ENCODE measurements at places on chromosomes 7 and 10.

- DNase-seq: no peak
Measured at GRCh38 chr10:64306729-64307327, 785.6 kb downstream of the REEP3 start.

DNA sequence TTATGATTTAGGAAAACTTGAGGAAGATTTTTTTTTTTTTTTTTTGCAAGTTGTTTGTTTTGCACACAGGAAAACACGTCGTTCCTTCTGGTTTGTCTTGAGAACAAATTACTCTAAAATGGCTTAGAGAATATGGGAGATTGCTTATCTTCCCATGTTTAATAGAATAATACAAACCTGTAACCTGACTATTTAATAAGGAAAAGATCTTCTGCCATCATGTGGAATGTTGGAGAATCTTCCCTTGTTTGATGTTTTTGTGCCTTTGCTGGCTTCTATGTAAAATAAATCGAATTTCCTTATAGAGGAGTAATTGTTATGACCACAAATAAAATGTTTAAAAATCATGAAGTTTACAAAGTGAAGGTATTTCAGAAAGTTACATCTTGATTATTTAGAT lies 818.8 kb downstream of the GATA3 start:
- DNase-seq: no peak

GRCh38 chr7:47581804-47582763 lies at the start of gene TNS3:
Gene TNS3, minus strand, starts transcription at chr7:47582111. Its CDS starts 142,475 bp downstream, at chr7:47439636.
- no peak for DNase-seq

DNA sequence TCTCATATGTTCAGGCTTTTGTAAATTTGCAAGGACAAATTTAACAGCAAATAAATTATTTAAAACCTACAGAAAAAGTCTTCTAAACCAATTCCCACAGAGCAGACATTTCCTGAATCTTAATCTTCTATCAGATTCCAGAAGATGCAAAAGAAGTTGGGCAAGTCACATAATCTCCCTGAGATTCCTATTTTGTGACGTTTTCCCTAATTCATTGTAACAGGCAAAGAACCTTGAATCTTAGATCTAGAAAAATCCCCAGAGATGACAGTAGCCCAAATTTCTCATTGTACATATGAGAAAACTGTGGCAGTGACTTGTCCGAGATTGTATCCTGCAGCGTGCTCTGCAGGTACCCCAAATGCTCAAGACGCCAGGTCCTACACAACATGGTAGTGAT lies 4.9 kb downstream of the ITPRID1 start:
- DNase-seq: no peak

- DNase-seq: no peak
Measured at GRCh38 chr7:70060298-70061068, 462.2 kb downstream of the AUTS2 start.

DNA sequence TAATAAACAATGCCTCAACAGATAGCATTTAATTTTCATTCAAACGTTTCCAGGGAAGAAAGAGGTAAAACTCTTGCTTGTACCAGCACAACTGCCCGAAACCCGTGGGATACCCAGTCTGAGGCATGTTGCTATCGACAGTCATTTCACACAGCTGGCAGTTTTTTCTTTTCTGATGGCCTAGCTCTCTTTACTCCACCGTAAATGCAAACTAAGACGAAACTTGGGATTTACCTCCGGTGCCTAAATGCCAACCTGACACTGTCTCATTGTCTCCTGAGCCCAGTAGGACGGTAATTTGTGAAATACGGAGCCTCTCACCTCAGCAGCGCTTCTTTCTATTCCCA lies 143.5 kb downstream of the PRPF18 start:
- no peak for DNase-seq

DNA sequence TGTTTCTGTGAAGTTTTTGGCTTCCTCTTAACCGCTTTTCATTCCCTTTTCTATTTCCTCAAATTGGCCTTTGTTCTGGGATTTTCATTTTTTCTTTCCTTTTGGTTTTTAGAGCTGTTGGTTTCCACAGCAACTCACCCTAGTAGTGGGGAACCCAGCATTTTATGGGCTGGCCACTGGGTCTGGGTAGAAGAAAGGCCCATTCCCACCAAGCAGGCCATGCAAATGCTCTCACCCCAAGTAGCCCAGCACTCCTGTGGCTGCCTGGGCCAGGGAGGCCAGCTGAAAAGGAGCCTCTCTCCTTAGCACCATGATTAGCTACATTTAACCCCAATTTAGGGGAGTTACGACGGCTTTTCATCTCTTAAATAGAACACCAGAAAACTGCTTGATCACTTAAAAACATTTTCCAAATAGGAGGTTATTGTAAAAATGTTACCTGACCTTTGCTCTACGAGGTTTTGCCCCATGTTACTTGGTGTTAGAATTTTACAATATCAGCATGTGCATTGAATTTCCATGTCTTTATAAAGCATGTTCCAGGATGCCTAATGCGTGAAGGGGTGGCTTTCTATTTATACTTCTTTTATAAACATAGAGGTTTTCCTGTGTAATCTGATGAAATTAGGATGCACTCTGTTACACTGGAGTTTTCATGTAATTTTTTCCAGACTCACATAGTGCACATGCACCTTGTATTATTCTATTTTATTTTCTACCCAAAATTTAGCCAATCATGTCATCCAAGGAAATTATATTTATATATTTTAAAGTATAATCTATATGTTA lies 75.4 kb downstream of the FAM171A1 start:
- no peak for DNase-seq
